Fibroblast of skin of left quadriceps (primary cell): ENCODE measurements at places on chromosomes 6 and 20.
A peak's percentile ranks its signal among the peaks of the same experiment; 100 is the strongest.

DNA sequence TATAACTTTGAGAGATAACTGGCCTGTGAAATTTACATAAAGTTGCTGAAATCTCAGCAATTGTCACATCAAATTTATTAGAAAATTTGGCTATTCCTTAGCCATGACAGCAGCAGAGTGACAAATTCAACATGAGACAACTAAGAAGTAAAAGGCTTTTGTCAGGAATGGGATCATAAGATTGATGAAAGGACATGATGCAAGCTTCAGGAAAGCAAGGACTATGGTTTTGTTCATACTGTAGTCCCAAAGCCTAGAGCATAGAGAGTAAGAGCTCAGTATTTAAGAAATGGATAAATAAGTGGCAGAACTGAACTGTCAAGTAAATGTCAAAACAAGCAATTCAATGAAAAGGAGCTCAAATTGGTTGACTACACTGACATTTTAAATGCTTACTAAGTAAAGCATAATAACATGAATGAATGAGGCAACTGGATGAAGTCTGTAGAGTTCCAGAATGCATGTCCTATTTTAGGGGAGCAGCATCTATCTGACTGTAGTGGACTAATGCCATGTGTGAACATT is 12.6 kb downstream of the PGM3 start:
- DNase-seq = no peak

- peak; percentile 8 for DNase-seq
These were observed 150.3 kb downstream of the SYCP2 start for GRCh38 chr20:59782986-59783640.

DNA sequence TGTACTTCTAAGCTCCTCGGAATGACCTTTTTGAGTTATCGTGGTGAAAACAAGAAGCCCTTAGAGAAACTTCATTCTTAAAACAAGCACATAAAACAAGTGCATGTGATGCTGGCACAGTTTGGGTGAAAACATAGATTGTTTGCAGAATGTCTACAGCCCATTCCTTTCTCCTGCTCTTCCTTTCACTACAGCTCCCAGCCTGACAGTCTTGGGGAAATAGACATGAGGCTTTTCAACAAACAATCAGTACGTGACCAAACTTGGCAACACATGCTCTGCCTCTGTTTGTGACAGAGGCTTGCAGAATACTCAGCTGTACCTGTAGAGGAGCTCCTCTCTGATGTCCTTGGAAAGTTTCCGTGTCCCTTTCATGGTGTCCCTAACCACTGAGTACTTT is 321.6 kb downstream of the ZFAND3 start:
- DNase-seq = no peak

DNA sequence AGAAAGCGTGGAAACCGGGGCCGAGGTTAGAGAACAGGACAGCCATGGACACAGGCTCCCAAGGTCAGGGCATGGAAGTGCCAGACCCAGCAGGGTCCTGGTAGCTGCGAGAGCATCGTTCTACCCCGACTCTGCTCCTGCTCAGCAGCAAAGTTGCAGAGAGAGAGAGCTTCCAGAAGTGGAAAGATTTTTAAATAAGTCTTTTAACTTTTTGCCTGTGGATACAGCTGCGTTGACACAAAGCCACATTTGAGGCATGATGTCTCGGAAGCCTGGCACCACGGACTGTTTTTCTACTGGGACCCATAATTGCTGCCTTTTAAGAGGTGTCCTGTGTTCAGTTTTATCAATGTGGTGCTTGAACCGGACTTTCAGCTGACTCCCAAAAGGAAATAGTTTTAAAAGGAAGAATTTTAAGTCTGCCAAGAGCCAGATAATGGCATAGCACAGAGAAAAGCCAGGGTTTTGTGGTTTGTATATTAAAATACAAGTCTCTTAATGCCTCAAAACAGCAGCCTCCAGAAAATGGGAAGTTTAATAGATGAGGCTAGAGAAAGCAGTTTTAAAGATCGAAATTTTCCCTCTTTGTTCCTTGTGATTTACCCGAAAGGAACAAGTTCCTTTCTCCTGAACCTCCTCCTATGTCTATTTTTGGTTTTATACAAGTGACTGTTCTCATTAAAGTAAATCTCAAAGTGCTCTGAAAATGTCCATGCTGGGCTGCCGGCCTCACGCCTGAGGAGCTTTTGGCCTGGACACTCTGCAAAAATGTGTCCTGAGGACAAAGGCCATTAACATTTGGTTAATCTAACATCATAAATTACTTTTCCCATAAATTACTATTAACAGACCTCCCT is 91.5 kb downstream of the RIN2 start:
- DNase-seq = no peak

GRCh38 chr20:8321001-8321400 is 188.9 kb downstream of the PLCB1 start:
- DNase-seq = no peak

- DNase-seq = no peak
These were observed 1.1 kb downstream of the EDN1 start for GRCh38 chr6:12291071-12291838.

DNA sequence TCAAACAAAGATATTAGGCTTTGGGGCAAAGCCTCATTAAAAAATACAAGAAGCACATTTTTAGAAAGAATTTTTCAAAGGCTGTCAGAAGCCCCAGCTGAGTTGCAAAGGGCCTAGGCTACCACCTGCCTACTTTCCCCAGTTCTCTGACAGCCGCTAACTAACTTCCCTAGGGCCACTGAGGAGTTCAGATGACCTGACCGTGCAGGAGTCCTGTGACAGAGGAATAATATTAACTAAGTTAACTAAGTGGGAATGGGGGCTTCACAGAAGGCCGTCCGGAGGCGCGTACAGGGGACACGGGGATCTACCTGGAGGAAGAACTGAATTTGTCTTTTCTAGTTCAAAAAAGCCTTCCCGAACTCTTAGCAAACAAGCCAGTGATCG is 884 bp downstream of the MCHR2 start:
- DNase-seq = no peak

DNA sequence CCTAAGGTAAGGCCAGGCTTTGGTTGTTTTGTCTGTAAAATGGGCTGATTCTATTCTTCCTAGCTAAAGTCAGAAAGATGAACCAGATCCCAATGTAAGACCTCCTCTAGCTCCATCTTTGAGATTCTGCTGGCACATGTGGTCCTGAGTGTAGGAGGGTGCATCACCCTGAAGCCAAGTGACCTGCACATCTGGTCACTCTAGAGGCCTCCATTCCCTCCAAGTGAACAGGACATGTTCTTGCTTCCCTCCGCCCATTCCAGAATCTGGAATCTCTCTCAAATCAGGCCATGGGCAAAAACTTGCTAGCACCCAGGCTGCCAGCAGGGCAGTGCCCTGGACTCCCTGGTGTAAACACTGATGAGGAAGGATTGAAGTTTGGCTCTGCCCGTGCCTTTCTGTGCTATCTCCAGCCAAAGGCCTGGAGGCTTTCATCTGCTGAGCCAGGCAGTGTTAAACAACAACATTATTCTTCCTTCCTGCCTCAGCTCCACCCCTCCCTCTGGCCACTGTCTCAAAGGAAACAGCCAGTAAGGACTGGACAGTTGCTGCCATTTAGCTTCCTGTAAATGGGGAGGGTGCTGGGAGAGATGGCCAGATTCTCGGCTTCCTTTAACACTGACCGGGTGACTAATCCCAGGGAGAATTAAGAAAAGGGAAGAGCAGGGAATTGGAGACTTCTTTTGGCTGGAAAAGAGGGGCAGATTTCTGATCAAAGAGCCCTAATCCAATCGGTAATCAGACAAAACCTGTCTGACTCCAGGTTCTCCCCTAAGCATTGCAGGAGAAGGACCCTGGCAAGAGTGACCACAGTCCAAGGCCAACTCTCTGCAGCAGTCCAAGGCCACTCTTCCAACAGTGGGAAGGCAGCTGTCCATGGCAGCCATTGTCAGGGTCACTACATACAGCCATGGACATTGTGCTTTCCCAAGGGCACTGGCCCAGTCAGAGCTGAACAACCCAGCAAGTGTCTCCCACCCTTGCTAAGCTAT is 19.5 kb upstream of the ADGRF1 start:
- no peak for DNase-seq

- no peak for DNase-seq
These were observed 12.3 kb downstream of the MTCH1 start for GRCh38 chr6:36973647-36974046.

- DNase-seq = peak; percentile 55
These were observed 46.9 kb downstream of the TMEM200A start for GRCh38 chr6:130412556-130413290.

- no peak for DNase-seq
These were observed 43.0 kb downstream of the FAM184A start for GRCh38 chr6:119035459-119035858.

DNA sequence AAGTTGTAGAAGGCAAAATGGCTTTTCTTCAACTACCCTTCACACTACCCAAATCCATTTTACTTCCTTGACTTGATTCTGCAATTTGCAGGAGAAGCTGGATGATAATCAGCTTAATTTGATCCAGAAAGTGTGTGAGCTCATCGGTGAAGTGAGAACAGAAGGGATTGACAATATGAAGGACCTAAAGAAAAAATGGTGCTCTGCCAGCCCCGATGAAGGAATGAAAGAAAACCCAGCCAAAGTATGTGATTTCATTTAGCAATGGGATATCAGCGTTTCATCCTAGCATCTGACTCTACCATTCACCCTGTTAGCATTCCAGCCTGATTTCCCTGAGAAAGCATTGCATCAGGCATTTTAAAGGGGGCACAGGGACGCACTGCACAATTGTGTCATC is 41.5 kb downstream of the CD164 start:
- DNase-seq = no peak

DNA sequence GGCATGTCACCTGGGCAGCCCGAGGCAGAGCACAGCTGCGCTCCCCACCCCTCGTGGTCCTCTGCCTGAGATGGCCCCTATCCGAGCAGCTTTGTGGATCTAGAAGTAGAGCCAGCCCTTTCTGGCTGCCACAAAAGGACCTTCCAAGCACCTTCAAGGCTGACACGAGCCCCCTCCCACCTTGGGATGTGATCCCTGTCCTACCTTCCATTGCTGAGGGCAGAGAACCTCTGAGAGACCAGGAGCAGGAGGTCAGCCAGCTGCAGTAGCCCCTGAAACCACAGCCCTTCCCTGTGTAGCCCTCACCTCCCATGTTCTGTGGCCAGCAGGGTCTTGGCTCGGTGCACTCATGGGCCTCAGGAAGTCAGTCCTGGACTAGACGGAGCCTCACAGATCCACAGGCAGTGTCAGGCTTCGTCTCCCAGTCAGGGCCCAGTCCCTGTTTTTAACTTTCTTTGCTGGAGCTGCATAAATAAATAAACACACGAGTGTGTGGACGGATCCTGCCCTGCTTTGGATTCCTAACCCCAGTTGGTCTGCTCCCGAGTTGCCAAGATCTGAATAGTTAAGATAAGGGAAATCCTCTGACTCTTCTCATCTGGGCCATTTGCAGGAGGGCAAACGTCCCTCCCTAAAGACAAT is 507.7 kb downstream of the PREX1 start:
- DNase-seq = no peak

- no peak for DNase-seq
These were observed 23.4 kb downstream of the ZBTB46 start for GRCh38 chr20:63807654-63808053.

- DNase-seq = no peak
These were observed 675.8 kb downstream of the HACE1 start for GRCh38 chr6:104183816-104184435.

DNA sequence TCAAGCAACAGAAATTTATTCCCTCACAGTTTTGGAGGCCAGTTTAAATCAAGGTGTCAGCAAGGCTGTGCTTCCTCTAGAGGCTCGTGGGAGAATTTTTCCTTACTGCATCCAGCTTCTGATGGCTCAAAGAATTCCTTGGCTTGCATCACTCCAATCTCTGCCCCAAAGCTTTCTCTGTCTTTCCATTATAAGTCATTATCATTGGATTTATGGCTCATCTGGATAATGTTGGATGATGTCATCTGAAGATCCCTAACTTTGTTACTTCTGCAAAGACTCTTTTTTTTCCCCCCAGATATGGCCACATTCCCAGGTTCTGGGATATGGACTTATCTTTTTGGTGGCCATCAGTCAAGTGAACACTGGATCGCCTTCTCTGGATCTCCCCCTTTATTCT is 146.3 kb upstream of the B3GAT2 start:
- no peak for DNase-seq

GRCh38 chr6:29758761-29759160 is 35.5 kb downstream of the HLA-F start:
- no peak for DNase-seq

DNA sequence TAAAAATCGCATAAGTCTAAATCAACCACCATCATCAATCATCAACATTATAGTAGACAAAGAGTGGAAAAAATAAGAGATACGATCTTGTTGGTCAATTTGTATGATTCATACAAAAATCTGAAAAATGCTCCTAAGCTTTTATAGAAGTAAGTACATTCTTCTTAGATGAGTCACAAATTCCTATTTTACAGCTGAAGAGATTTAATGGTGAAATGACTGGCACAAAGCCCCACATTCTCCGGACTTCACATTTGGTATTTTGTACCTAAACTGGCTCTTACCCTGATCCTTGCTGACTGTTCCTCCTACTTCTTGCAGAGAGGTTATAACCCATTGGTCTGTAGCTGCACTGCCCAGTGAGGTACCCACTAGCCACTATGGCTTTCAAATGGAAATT is 29.9 kb upstream of the PREP start:
- peak; percentile 82 for DNase-seq

DNA sequence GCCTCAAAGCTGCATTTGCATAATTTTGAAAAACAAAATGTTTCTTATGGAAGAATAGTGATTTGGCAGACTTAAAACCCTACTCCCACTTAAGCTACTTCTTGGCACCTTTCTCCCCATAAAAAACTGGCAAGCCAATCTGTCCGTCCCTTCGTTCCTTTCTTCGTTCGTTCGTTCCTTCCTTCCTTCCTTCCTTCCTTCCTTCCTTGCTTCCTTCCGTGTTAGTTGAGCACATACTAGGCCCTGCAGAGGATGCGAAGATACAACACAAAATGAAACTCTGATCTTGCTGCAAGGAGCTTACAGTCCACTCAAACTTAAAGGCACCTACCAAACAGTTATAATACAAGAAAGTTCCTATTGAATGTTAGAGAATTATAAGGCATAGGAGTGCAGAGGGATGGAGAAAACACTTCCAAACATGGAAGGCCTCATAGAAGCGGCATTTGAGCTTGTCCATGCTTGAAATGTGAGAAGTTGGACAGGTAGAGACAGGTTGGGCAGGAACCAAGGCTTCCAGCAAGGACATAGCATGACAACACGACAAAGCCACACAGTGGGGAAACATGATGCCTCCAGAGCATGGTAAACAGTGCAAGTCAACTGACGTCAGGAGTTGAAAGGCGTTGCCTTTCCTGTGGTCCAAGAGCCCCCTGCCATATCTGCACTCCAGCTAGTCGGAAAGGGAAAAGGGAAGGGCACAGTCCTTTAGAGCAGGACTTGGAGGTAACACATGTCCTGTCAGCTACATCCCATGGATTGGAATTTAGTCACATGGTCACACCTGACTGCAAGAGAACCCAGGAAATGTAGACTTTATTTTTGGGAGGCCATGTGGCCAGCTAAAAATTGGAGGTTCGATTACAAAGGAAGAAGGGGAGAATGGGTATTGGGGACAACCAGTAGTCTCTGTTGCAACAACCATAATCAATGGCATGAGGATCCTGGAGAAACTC is 7.0 kb downstream of the PNPLA1 start:
- no peak for DNase-seq

DNA sequence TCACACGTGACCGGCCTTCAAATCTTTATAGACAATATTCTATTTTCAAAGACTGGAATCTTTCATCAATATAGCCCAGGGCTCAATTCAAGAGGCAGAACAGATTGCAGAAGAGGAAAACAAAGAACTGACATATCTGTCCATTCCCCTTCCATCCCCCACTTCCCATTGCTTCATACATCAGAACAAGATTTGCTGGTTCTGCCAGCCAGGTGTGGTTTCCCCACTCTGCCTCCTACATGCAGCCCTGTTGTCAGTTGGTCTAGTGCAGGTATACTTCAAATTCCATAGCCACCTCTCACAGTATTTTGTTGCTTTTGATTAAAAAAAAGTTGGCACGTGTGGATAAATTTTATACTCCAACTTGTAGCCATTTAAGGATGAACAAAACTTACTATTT is 174.9 kb downstream of the CD109 start:
- no peak for DNase-seq
